NCI-H2171 treated with DMSO at 0.1 percent for 48 hours (cell line): ENCODE measurements at places on chromosomes 11 and 22.
A peak's percentile ranks its signal among the peaks of the same experiment; 100 is the strongest.

DNA sequence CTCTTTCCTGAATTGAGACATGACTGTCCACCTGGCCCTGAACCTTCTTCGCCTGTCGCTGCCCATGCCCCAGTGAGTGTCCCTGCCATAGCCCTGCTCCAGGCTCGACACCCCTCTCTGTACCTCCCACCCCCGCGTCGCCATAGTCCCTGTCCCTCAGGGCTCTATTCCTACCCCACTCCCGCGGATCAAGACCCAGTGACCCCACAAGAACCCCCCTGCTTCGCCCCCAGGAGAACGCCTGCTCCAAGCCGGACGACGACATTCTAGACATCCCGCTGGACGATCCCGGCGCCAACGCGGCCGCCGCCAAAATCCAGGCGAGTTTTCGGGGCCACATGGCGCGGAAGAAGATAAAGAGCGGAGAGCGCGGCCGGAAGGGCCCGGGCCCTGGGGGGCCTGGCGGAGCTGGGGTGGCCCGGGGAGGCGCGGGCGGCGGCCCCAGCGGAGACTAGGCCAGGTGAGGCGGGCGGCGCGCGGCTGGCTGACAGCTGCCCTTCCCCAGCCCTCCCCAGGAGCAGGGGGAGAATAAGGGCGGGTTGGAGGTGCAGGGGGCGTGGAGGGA is 5.6 kb downstream of the NRGN start:
- no peak for DNase-seq

DNA sequence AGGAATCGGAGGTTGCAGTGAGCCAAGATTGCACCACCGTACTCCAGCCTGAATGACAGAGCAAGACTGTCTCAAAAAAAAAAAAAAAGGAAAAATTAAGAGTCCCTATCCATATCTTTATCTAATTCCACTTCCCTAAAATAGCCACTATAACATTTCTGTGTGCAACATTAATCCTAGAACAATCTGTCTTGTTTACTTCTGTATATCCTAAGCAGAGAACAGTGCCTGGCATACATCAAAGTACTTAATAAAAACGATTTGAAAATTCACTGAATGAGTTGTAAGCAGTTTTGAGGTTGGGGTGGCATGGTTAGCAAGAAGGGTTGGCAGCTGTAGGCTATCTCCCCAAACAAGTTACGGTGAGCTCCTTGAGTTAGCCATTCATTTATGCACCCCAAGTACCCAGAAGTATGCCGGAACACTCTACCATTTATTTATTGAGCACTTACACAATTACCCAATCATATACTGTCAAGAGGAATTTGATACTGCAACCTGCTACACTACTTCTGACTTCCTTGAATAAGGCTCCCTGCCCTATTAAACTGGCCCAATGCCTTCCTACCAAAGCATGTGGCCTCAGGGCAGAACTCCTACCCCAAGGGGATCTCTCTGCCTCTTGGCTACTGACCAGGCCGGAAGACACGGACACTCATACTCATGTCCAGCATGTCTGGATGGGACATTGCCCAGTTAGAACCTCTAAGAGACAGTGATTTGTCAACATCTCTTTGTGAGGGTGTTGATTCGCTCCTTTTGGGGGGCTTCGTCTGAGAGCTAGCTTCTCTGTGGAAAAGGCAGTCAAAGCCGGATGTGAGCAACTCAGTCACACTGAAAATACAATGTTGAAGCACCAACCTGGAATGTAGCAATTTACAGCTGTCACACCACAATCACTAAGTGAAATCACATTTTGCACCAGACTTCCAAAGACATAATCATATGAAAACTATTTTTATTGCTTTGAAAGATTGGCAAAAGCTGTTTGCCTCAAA is 16.3 kb upstream of the TMEM41B start:
- peak; percentile 2 for DNase-seq

- DNase-seq: no peak
Measured at GRCh38 chr22:20438427-20438677, 727 bp upstream of the SCARF2 start.

GRCh38 chr22:21044931-21045584 is 688 bp upstream of the LRRC74B start:
- DNase-seq: peak; percentile 73

DNA sequence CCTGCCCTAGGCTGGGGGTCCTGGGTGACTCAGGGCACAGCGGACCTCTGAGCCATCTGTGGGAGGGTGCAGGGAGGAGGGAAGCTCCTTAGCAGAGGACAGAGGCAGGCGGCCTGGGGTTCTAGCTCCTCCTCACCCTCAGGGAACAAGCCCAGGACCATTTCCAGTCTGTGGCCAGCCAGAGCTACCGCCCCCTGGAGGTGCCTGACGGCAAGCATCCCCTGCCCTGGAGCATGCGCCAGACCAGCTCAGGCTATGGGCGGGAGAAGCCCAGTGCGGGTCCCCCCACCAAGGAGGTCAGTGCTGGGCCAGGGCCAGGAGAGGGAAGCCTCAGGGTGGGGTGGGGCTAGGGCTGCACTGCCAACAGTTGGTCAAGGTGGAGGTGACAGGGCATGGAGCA is 26.0 kb upstream of the LRRC10B start:
- no peak for DNase-seq

DNA sequence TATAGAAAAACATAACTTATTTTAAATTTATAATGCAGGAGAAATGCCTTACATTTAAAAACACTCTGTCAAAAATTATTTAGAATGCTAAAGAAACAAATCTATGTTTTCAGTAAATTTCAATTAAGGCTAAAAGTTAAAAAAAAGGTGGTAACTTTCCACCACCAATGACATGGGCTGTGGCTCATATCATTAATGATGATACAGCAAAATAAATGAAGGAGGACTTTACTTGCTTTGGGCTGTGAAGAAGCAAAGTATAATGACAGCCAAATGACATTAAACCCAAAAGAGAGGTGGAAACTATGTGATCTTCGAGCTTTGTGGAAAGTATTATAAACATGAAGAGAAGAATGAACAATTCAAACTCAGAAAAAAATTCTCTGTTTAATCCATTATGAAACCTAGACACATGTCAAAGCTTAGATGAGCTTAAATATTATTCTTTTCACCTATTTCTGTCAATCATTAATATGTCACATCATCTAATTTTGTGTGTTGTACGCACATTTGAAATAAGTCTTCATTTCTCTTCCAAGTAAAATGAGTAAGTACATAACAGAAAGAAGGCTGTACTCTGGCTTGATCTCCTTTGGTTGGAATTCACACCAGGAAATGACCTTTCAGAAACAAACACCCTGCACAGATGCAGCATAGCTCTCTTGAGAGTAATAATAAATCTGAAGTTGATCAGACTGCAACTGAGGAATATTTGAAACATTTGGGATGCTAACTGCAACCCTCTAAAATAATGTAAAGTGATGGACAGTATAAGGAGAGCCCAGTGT is 265.8 kb downstream of the TTC28 start:
- DNase-seq: no peak

- DNase-seq: no peak
Measured at GRCh38 chr22:41681616-41682015, 7.1 kb downstream of the SNU13 start.

GRCh38 chr11:8503910-8504364 is 90.1 kb downstream of the STK33 start:
- no peak for DNase-seq

- no peak for DNase-seq
Measured at GRCh38 chr11:125128450-125128849, 17.0 kb upstream of the TMEM218 start.

DNA sequence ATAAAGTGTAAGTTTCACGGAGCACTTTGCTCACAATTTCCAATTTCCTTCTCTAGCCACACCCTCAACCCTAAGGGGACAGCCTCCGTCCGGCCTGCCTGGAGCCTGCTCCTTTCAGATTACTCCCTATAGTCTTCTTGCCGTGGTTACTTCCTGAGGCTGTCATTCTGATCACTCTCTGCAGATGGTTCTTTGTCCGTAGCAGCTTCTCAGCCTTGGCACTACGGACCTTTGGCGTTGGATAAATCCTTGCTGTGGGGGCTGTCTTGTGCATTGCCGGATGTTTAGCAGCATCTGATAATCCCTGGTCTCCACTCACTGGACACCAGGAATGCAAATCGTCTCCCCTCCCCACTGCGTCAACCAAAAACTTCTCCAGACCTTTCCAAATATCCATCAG is 447.5 kb upstream of the KIRREL3 start:
- no peak for DNase-seq

GRCh38 chr11:112514011-112514740 is 253.5 kb upstream of the PLET1 start:
- peak; percentile 32 for DNase-seq

- no peak for DNase-seq
Measured at GRCh38 chr22:50236731-50237409, 8.0 kb downstream of the TUBGCP6 start.

DNA sequence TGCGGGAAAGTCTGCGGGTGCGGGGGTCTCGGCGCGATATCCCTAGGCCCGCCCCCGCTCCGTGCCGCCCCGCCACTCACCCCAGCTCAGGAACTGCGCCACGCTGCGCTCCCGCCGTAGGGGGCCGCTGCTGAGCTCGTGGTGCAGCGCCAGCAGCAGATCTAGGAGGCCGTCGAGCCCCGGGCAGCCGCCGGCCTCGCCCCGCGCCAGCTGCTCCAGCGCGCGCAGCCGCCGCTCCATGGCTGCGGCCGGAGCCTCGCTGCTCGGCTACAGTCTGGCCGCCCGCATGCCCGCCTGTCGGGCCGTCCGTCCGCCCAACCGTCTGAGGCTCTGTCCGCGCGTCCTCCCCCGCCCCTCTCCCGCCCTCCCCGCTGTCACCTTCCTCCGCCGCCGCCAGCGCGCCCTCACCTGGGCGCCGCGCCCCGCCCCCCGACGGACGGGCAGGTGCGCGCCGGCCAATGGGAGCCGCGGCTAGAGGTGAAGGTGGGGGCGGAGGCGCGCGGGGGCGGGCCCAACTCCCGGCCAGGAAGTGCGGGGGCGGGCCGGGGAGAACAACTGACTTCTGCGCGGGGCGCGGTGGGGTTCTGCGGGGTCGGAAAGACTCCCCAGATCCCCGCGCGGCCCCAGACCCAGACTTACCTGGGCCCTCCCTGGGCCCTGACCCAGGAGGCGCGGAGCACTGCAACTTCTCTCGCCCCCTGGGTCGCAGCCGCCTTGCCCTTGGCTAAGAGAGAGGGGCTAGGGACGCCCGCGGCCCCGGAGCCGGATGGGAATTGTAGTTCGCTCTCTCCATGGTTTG is at the start of gene CDC42BPG:
Gene CDC42BPG, minus strand, starts transcription at position 324 of the 799 bp plus-strand sequence. Its CDS starts 84 bp downstream, at position 240.
- peak; percentile 80 for DNase-seq

DNA sequence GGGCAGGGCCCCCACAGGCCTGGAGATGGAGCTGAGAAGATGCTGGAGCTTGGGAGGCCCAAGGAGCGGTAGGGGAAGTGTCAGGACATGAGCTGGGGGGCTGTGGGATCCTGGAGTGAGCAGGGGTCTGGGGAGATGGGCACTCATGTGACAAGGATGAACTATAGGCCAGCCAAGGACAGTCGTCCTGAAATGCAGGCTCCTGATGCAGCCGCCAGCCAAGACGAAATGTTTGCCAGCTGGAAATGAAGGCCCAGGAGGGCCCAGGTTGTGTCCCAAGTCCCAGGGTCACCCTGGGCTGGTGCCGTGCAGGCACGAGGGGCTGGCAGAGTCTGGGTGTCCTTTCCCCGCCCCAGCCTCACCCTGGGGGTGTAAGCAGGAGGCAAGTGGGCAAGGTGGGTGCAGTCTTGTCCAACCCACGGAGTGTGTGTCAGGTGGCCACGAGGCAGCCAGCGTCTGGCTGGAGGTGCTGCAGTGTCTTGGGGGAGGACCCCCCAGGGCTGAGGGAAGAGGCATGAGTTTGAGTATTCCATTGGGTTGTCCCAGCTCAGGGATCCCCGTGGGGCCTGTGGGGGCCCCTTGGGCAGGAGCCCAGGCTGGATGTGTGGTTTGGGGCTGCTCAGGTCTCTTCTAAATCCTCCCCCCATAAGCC is 21.4 kb downstream of the MRGPRG start:
- no peak for DNase-seq

- no peak for DNase-seq
Measured at GRCh38 chr11:62546929-62547625, 471 bp upstream of the AHNAK start.

GRCh38 chr11:131977231-131977630 is 606.8 kb downstream of the NTM start:
- DNase-seq: no peak
